ENCODE measurements at places on chromosomes 3 and 15.

DNA sequence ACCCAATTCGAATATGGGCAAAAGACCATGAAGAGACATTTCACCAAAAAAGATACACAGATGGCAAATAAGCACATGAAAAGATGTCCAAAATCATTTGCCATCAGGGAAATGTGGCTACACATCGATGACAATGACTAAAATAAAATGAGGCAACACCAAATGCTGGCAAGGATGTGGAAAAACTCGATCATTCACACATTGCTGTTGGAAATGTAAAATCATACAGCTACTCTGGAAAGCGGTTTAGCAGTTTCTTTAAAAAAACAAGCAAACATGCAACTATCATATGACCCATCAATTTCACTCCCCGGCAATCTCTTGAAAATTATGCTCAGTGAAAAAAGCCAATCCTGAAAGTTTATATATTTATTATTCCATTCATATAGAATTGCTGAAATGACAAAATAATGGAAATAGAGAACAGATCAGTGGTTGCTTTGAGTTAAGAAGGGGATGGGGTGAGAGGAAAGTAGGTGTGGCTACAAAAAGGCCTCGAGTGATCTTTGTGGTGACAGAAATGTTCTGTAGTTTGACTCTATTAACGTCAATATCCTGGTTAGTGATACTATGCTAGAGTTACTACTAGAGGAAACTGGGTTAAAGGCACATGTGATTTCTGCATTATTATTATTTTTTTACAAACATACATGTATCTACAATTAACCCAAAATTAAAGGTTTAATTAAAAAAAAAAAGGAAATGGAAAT, 45.0 kb downstream of the DLG1 start:
- DNase-seq = no peak

- DNase-seq = no peak
Measured at GRCh38 chr3:109430911-109431563, 93.7 kb upstream of the DPPA4 start.

- DNase-seq = no peak
Measured at GRCh38 chr3:150311156-150311555, 96.9 kb upstream of the TSC22D2 start.

DNA sequence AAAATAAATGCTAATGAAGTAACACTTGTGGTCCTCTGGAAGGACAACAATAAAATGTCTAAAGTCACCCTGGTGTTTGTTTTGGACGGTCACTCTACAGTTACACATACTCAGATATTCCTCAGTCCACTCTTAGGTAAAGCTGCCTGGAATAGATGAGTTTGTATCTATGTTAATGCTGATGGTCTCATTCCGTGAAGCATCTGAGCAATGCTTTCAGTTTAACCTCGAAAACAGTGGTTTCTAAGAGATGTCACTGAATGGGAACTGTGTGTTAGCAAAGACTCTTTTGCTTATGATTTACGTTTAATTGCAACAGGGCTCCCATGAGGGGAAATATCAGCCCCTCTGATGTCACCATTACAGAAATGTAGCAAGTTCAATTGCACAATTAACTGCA, 49.1 kb downstream of the FBN1 start:
- DNase-seq = no peak

- DNase-seq = no peak
Measured at GRCh38 chr15:69852482-69852881, 245.2 kb downstream of the TLE3 start.

GRCh38 chr15:86041399-86041798, 38.3 kb upstream of the AGBL1 start:
- no peak for DNase-seq

GRCh38 chr3:129001806-129002572, 885 bp downstream of the EFCC1 start:
- DNase-seq = no peak

- peak; percentile 3 for DNase-seq
Measured at GRCh38 chr3:70716832-70717231, 404.4 kb upstream of the MDFIC2 start.

- no peak for DNase-seq
Measured at GRCh38 chr3:126394179-126394976, at the start of gene CFAP100. Gene CFAP100, plus strand, starts transcription at chr3:126394909. Its CDS starts 1,092 bp downstream, at chr3:126396001.

GRCh38 chr3:12338595-12339546, 50.0 kb downstream of the PPARG start:
- DNase-seq = no peak

DNA sequence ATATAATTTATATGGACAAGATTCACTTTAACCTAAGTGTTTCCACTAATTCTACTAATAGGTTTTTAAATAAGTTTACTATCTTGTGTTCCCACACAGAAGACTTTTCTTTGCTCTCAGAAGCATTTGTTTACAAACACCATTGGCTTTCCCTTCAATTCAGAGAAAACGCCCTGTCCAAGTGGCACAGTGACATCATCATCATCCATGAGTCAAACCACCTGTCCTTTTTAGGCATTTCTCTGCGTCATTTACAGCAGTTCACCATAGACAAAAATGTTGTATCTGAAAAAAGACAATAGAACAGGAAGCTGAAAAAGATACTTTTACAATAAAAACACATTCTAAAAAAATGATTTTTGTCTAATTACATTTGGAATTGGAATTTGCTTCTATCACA, 9.3 kb upstream of the BCL2L10 start:
- no peak for DNase-seq

Data from NB4 (cell line).